ENCODE measurements at places on chromosomes 1 and 21.
A peak's percentile ranks its signal among the peaks of the same experiment; 100 is the strongest.

DNA sequence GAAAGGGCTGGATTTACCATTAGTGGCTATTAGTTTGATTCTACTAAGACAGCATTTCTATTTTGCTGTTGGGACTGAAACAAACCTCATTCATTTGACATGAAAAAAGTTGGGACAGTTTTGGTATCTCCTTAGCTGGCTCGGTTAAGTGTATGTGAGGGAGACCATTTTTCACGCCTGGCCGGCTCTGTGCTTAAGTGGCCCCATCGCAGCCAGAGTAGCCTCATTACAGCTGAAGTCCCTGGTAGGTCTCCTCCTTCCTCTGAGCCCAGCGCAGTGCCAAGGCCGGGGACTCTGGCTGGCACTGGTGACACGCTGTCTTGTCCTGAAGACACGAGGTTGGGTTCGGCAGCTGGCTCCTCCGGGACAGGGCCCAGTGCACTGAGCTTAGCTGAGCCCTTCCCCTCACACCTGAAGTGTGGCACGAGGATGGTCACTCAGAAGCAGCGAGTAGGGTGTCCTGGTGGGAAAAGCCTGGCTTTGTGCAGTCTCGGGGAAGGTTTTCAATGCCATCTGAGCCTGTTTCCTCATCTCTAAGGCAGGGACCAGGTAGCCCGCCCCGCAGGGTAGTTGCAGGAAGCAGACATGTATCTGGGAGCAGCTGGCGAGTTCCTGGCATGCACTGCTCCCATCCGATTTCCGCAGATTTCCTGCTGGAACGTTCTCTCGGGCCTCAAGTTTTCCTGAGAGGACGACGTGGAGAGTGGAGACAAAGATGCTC lies 196.5 kb downstream of the DYRK1A start:
- peak; percentile 57 for DNase-seq

DNA sequence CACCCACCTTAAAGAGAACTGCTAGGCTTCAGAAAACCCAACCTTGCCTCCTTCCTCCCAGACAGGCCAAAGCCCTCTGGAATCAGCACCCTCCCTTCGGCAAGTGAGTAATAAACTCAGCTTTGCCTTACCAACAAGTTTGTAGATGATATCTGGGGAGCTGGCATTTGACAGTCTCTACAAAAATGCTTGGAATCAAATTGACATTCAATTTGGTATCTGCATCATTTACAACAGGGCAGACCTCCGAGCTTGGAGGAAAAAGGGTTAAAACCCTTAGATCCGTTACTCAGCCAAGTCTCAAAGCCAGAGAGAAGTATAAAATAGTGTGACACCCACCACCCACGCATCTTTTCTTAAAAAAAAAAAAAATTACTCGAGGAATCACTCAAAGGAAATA lies 149.3 kb upstream of the EDN2 start:
- no peak for DNase-seq

DNA sequence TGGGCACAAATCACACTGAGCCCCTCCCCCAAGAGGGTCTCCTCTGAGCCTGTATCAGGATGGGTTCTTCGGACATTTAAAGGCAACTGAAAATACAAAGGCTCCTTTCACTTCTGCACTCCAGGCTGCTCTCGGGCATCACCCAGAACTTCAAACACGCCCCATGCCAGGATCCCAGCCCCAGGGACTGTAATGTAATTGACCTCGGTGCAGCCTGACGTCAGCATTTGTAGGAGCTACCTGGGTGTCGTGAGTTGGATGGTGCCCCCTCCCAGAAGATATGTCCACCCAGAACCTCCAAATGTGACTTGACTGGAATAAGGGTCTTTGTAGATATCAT lies 95.2 kb downstream of the PSMG1 start:
- DNase-seq: no peak

- DNase-seq: no peak
These were observed 52.2 kb downstream of the KIRREL1 start for GRCh38 chr1:158045639-158046038.

DNA sequence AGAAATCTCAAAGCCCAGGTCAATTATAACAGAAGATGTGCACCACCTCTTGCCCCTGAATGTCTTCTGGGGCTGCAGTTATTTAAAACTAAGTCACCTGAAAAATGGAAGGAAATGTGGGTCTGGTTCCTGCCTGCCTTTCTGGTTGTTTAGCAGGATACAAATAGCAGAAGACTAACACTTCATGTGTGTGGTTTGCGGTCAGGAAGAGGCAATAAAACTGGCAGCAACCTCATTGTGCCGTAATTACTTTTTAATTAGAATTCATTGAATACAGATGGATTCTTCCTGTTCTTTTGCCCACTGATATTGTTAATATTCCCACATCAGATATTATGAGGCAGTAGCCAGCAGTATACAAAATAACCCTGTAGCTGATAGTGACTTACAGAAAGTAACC lies 345.7 kb downstream of the ZNF326 start:
- DNase-seq: no peak

DNA sequence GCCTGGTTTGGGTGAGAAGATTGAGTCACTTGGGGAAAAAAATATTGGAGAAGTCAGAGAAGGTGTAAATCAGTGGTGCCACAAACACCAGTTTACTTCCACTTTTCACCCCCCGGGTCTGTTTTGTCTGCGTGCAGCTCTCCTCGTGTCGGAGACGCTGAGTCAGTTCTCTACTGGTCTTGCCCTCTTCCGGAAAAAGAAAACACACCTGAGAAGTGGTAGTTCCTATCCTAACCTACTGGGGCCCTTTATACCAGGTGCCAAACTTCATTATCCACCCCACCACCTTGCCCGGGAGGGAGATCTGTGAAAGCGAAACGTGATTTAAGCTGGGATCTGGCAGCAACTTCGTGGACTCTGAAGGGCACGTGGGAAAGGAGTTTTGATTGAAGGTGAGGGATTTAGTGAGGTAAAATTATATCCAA lies 855 bp upstream of the IVNS1ABP start:
- DNase-seq: peak; percentile 53

DNA sequence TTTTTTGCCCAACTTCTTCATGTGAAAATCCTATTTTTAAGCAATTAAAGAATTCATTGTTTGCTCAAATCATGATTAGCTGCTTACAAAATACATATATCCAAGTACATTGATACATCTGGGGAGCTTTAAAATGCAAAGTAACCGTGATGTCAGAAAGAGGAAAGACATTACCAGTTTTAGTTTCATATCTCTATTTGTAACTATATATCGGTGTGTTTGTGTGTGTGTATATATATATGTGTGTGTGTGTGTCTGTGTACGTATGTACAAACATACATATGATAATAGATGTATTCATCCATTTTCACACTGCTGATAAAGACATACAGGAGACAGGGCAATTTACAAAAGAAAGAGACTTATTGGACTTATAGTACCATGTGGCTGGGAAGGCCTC lies 310.1 kb downstream of the DPYD start:
- DNase-seq: no peak

DNA sequence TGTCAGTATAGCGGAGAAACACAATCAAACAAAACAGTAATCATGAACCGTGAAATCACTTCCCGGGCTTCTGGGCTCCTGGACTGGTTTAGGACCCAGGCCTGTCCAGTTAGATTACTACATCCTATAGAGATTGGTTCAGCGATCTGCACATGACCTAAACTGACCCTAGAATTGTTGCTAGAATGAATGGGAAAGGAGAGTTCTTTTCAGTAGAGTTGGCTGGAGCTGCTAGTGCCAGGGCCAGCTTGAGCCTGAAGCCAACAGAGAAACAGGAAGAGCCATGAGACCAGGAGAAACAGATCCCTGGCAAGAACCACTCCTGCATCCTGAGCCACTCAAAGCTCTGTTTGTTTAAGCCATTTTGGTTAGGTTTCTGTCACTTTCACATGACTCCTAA lies 474.3 kb upstream of the C1orf87 start:
- DNase-seq: no peak

- DNase-seq: peak; percentile 61
These were observed 109.5 kb upstream of the KIF26B start for GRCh38 chr1:245045087-245045881.

DNA sequence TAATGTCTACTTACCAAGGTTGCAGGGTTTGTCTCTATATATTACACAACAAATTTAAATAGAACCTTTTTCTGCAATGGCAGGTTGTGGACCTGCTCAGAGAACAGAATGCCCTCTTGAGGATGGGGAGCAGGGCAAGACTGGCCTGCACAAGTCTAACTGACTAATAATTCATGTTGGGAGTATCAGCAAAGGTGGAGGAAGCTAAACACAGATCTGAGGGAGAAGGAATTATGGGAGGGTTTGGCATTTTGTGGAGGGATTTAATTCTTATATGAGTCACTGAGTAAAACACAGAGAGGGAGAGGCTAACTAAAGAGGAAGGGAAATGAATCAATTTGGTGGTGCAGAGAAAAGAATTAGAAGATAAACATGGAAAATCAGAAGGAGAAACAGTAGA lies 40.0 kb downstream of the CLDN17 start:
- DNase-seq: no peak

DNA sequence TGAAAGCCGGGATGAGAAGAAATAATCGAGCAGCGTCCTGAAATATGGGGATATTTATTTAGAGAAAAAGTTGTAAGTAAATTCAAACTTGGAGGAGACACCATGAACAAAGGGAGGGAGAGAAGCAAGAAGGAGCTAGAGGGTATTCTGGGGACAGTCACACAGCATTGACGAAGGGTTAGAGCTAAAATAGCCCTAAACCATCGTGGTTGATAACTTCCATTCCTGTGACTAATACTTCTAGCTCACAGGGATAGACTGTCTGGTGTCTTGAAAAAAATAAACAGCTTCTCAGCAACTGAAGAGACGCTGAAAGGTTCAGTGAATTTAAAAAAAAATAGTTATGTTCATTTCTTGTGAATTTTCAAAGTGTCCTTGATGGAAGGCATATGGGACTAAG lies 86.7 kb downstream of the LRRC53 start:
- no peak for DNase-seq

Data from left colon (tissue), 2 donors.